ENCODE measurements at places on chromosomes 2 and 18. TPM values are rescaled to one million over a fixed set of nuclear protein-coding genes. Genes with fewer than 3 reads are reported as not detected.

DSC2 gene
- 0.08 TPM for total RNA-seq

DNA sequence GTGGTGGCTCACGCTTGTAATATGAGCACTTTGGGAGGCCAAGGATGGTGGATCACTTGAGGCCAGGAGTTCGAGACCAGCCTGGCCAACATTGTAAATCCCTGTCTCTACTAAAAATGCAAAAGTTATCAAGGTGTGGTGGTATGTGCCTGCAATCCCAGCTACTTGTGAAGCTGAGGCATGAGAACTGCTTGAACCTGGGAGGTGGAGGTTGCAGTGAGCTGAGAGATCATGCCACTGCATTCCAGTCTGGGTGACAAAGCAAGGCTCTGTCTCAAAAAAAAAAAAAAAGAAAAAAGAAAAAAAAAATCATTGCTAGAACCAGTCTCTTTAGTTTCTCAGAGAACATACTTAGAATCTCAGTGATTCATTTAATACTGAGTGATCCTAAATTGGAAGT, 217.1 kb downstream of the DYM start:
- no peak for DNase-seq

DNA sequence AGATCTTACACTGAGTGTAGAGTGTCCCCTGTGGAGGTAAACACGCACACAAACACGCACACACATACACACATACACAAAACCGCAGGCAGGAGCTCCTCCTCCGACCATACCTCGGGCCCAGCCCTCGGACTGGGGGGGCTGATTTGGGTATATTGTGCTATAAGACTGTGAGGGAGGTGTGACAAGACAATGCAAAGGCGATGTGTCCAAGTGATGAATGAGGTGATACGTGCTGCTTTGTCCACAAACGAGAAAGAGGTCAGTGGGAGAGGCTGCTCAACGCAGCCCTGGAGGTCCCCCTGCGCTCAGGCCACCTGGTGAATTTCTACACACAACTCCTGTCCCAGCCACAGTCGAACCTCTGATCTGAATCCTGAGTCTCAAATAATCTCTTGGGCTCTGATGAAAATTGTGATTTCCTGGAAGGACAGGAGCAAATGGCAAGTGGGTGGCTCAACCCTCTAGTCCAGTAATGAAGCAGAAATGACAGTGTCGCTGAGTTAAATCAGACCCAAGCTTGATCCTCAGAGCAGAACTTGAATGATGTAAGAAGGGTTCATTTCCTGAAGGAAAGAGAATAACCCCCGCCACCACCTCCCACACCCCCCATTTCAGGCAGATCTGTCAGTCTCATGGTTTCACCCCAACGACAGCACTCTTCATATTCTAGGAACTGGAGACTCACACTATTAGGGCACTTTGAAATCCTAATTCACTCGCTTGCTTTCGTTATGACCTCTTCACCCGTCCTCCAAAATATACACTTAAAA, 48.9 kb upstream of the ASXL2 start:
- DNase-seq, result no peak

- DNase-seq, result no peak
These were observed 36.2 kb downstream of the KIAA2012 start for GRCh38 chr2:202109139-202109736.
